T-helper 22 cell (primary cell): ENCODE measurements at places on chromosomes 7 and 10.

- DNase-seq, result no peak
Measured at GRCh38 chr10:24128066-24128730, 80.7 kb upstream of the KIAA1217 start.

- no peak for DNase-seq
Measured at GRCh38 chr7:155762036-155762435, 50.2 kb downstream of the SHH start.

- no peak for DNase-seq
Measured at GRCh38 chr7:92988051-92988450, 129.7 kb downstream of the SAMD9 start.

GRCh38 chr7:95596198-95597063, at the start of gene PDK4:
Gene PDK4, minus strand, starts transcription at chr7:95596516. Its CDS starts 223 bp downstream, at chr7:95596293.
- no peak for DNase-seq

GRCh38 chr7:38524786-38525185, 106.4 kb downstream of the AMPH start:
- DNase-seq, result no peak

GRCh38 chr7:29878081-29878688, 71.9 kb downstream of the WIPF3 start:
- no peak for DNase-seq
